Fibroblast of lung (primary cell): ENCODE measurements at places on chromosomes 2 and 18.
A peak's percentile ranks its signal among the peaks of the same experiment; 100 is the strongest.

GRCh38 chr2:69742322-69742952 is 503 bp downstream of the ANXA4 start:
- DNase-seq = no peak

DNA sequence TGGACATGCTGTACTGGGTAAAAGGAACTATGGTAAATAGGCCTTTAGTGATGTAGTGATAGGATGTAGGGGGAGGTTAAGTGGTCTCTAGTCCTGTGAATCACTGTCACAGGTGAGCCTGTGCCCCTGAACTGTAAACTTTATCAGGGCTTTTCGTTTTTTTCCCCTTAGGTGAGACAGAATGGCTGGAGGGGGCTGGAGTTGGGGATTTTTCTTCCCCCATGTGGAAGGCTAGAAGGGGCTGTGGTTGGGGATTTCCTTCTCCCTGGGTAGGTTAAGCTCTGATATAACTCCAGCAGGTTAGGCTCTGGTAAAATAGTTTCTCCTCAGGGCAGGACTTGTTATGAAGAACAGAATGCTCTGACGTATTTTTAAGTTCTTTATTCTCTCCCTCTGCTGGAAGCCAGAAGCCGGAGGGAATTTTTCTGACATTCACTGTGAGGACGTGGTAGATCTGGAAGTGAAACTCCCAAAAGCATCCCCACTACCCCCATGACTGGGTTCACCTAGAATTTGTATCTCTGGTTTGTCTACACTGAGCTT is 28.5 kb downstream of the PIKFYVE start:
- no peak for DNase-seq

- DNase-seq = peak; percentile 31
Measured at GRCh38 chr2:26284132-26284531, 39.4 kb downstream of the HADHB start.

DNA sequence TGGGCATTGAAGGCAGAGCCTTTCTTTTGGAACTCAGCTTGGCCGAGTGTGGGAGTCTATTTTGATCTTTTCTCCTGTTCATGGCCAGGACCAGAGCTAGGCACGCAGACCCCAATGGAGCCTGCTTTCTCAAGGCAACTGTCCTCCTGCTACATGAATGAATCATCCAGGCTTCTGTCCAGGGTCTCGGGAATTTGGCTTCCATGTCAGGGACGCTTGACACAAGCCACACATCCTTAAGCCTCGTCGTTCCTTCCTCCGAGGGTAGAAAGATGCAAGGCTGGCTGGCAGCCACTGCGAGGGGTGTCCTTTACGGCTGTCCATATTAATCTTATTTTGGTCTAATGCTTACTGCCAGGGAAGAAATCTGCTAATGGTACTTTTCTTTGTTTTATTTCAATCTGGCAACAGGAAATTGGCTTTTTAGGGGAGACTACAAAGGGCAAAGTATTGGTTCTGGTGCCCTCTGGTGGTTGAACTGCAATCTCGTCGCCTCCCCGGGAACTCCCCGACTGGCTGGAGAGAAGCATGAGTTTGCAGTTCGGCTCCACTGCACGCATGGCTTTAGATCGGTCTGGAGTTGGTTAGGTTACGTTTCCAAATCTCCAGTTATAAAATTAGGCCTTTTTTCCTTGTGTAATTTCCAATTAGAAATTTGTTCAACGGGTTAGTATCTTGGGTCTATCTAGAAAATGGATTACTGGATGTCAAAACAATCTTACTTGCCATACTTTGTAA is 135.2 kb downstream of the ALPK2 start:
- peak; percentile 74 for DNase-seq

GRCh38 chr2:191303140-191304005 is 58.2 kb downstream of the MYO1B start:
- no peak for DNase-seq
